ENCODE measurements at places on chromosomes 2 and 18.

GRCh38 chr2:27990030-27990590 lies 99.6 kb downstream of the BABAM2 start:
- no peak for DNase-seq

DNA sequence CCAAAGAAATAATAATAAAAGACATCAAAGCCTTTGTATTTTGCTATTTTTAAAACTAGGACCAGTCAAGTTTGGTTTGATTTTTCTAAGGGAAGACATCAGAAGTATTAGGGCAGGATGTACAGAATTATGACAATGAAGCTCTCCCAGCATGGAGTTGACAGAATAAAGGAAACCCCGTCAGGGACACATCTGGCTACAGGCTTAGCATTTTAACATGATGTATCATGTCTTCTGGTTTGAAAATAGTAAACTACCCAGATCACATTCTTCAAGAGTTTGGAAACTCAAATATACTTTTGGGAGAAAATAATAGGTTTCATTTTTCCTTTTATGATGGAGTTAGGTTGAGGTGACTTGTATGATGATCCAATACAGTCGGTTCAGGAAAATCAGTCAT lies 552.0 kb upstream of the CDH2 start:
- DNase-seq = no peak

DNA sequence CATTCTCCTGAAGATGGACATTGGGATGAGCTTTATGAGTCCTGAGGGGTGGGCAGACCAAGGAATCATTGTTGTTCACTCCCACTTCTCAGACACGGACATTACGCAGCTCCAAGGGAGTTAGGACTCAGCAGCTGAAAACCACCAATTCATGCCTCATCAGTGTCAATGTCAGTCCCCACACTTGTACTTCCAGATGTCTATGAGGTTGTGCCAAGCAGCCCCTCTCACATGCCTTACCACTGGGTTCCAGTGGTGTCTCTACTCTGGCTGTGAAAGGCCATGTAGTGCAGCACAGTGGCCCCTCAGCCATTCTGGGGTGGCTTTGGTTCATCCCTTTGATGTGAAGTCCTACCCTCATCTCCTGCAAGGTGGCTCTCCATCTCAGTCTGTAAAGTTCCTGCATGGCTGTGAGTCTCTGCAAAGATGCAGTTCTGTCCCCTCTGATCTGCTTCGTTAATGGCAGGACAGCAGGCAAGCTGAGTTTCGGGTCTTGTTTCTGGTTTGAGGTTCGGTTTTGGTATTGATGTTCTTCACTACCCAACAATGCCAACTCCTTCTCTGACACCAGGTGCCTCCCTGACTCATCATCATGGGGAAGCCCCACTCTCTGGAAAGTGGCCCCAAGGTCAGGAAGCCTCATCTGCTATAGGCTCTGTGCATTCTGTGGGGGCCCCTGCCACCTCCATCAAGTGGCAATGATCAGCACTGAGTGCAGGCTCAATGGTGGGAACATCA lies 14.0 kb upstream of the COL6A3 start:
- DNase-seq = no peak

DNA sequence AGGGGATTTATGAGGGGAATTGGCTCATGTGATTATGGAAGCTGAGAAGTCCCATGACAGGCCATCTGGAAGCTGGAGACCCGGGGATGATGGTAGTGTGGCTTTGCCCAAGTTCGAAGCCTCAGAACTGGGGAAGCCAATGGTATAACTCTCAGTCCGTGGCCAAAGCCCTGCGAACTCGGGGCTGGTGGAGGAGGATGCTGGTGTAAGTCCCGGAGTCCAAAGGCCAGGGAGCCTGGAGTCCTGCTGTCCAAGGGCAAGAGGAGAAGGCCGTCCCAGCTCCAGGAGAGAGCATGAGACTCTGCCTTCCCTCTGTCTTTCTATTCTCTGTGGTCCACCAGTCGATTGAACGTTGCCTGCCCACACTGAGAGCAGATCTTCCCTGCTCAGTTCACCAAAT lies 43.2 kb upstream of the CABLES1 start:
- no peak for DNase-seq

DNA sequence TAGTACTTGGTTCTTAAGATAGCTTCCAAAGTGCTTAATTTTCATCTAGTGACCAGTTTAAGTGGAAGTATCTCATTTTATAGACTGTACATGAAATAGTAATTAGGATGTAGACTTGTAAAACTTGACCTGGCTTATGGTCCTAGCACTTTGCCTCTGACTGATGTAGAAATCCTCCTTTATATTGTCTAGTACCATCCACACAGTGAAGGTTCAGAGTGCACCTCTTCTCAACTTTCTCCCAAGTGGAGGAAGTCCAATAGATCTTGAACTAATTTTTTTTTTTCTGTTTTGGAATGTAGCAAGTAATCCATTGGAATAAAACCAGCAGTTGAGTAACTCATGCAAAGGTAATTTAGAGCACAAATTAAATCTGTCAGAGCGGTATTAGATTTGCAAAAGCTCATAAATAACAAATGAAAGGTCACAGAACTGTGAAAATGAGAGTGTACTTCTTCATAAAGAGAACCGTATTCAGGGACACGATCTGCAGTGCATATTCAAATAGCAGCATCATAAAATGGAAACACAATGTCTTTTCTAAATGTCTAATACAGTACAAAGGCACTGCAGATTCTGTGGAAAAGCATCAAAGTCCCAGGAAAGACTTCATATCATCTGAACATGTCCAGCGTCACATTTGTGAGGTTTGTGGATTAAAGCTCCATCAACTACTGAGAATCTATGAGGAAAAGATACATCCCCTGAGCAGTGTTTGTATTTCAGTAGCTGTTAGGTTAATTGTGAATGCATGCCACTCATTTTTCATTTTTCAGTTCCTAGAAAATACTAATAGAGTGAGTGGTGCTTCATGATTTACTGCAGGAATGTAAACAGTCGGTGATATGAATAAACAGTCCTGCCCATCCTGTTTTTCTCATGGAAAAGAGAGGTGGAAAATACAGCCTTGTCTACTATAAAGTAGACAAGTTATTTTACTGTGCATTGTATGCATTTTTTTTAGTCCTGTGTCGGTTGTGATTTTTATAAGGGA lies 100.7 kb downstream of the LYPD6 start:
- DNase-seq = no peak

GRCh38 chr2:113755835-113756354 lies 547 bp downstream of the SLC35F5 start:
- no peak for DNase-seq

DNA sequence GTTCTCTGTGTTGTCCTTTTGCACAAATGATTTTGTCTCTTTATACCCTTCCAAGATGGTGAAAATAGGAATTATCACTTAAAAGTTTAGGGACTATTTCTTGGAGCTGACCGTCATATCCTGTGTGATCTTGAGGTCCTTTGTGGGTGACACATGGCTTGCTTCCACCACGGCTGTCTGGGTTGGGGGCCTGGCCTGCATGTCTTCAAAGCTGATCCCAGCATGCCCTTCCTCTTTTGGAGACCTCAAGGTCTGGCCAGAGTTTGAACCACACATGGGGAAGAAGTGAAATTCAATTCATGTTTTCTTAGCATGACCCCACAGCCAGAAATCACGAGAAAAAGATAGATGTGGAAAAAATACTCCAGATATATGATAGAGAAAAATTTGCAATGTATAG lies 14.0 kb downstream of the SFTPB start:
- no peak for DNase-seq

- no peak for DNase-seq
These were observed 20.2 kb downstream of the CXCR2 start for GRCh38 chr2:218146056-218146455.

- no peak for DNase-seq
These were observed 58.2 kb upstream of the SNTG2 start for GRCh38 chr2:892401-892800.

- DNase-seq = no peak
These were observed 6.0 kb upstream of the GLI2 start for GRCh38 chr2:120729406-120730399.

Measured in left ventricle myocardium inferior (tissue), 1 donor.